ENCODE measurements at places on chromosomes 3 and 15.

GRCh38 chr3:155350571-155350970, 57.1 kb upstream of the STRIT1 start:
- no peak for DNase-seq

GRCh38 chr3:110126065-110126464, 788.7 kb upstream of the DPPA4 start:
- DNase-seq, result peak; percentile 50

GRCh38 chr3:188343894-188344293, 189.9 kb downstream of the LPP start:
- DNase-seq, result no peak

- DNase-seq, result no peak
These were observed 110.8 kb downstream of the BBX start for GRCh38 chr3:107633327-107634098.

GRCh38 chr15:62248277-62248984, 83.3 kb upstream of the C2CD4B start:
- DNase-seq, result no peak

DNA sequence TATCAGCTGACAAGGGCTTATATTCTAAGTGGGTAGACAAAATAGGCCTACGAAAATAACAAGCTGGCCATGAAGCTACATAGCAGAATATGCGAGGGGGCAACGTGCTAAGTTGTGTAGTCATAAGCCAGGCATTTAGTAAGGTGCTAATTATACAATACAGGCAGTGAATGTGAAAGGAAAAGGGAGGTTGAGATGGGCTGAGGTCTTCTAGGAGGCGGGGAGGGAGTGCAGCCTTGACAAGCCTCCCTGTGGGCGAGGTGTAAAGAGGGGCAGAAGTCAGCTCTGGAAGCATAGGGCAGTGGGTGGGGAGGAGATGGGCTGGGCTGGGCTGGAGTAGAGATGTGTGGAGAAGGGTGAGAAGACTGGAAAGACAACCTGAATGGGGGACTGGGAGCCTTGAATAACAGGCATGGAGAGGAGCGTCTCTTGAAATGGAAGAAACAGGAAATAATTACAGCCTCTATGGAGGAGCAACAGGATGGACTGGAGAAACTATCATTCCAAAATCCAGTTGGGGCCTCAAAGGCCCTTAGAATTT, 1.2 kb downstream of the TIGIT start:
- no peak for DNase-seq

DNA sequence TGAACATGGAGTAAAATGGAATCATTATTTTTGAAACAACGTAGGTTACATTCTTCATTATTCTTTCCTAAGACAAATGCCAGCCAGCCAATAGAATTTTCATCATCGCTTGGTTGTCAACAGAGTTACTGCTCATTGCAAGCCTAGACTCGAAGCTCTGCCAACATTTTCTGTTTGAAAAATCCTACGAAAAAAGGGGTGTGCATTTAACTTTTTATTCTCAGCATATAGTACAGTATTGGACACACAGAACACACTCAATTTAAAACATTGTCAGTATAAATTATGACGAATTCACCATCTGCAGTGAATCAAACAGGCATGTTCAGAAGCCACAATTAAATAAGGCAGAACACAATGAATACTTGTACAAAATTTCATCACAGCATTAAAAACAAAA, 232.1 kb downstream of the NR1D2 start:
- DNase-seq, result no peak

DNA sequence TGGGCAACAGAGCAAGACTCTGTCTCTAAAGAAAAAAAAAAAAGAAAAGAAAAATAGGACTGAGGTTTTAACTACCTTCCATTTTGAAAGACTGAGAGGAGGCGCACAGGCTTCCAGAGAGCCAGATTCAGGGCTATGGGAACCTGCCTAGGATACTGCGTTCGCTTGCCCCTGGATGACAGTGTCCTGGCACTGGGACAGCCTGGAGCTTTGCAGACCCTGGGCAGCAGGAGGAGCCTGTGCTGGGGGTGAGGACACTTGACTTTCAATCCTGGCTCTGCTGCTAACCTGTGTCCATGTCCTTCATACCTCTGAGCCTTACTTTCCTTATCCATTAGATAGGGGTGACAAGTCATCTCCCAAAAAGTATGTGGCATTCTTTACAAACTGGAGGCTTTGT, 31.2 kb downstream of the CD276 start:
- DNase-seq, result no peak
